ENCODE measurements at places on chromosomes 1 and 21. TPM values are rescaled to one million over a fixed set of nuclear protein-coding genes. Genes with fewer than 3 reads are reported as not detected.

- peaks cover 25% of the 10 kb centered on the region for H3K4me1 ChIP-seq
- no peaks in the 10 kb centered on the region for H3K36me3 ChIP-seq
- H3K27ac ChIP-seq, result no peak overlapping the region
- H3K4me3 ChIP-seq, result no peak overlapping the region
Observed at GRCh38 chr1:20166051-20166450, 19.8 kb upstream of the UBXN10 start.

DNA sequence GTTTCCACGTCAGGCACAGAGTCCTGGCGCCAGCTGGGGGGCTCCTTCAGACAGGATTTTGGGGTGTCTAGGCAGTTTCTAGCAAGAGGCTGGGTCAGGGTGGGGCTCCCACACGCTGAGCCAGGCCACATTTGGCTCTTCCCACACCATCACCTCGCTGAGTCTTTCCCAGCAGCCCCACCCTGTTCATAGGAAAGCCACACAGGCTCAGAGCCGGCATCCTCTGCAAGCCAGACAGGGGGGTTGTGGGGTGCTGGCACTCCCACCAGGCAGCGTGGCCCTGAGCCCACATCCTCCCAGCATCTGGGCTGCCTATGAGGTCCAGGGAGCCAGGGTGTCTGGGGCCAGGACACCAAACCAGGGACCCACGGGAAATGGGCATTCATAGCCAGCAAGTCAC lies 2.8 kb upstream of the GPR153 start:
- no peaks in the 10 kb centered on the region for H3K36me3 ChIP-seq
- H3K27ac ChIP-seq, result no peak overlapping the region
- no peak for DNase-seq
- no peaks in the 10 kb centered on the region for H3K4me1 ChIP-seq
- H3K4me3 ChIP-seq, result no peak overlapping the region

Gene TOR3A
- 14.3 TPM for total RNA-seq

DNA sequence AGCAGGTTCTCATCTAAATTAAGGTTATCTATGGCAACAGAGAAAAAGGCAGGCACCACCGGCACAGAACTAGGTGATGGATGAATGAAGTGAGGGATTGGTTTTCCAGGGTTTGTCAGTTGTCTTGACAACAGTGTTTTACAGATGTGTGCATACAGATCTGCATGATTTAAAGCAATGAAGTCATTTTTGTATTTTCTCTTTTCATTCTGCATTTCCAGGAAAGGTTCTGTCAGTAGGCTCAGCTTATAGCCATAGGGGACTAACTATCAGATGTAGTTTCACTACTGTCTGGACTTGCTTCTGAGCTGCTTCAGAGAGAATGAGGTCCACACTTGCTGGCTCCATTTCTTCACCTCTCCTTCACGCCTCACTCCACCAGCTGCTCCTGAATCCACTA lies 98.2 kb upstream of the LMO4 start:
- H3K27ac ChIP-seq, result no peak overlapping the region
- no peak for DNase-seq
- H3K36me3 ChIP-seq, result no peaks in the 10 kb centered on the region
- H3K27me3 ChIP-seq, result no peaks in the 10 kb centered on the region
- H3K4me1 ChIP-seq, result peaks cover 7% of the 10 kb centered on the region

- no peak for DNase-seq
- H3K27me3 ChIP-seq, result no peaks in the 10 kb centered on the region
- H3K36me3 ChIP-seq, result no peaks in the 10 kb centered on the region
- no peaks in the 10 kb centered on the region for H3K4me1 ChIP-seq
- H3K4me3 ChIP-seq, result no peak overlapping the region
Observed at GRCh38 chr1:215635827-215636226, 68.7 kb downstream of the KCTD3 start.

- no peak for DNase-seq
- H3K36me3 ChIP-seq, result no peaks in the 10 kb centered on the region
- no peak overlapping the region for H3K4me3 ChIP-seq
Observed at GRCh38 chr1:180630408-180631193, 1.2 kb upstream of the XPR1 start.

Gene FCAMR
- not detected for total RNA-seq

GRCh38 chr1:162029157-162029556 lies 5.5 kb upstream of the OLFML2B start:
- H3K4me3 ChIP-seq, result no peak overlapping the region
- no peak for DNase-seq
- peaks cover 15% of the 10 kb centered on the region for H3K4me1 ChIP-seq
- no peaks in the 10 kb centered on the region for H3K36me3 ChIP-seq
- H3K27me3 ChIP-seq, result no peaks in the 10 kb centered on the region

- peaks cover 27% of the 10 kb centered on the region for H3K4me1 ChIP-seq
- H3K27me3 ChIP-seq, result no peaks in the 10 kb centered on the region
- H3K27ac ChIP-seq, result no peak overlapping the region
- H3K36me3 ChIP-seq, result peaks cover 42% of the 10 kb centered on the region
Observed at GRCh38 chr1:113975211-113975895, 3.9 kb upstream of the OLFML3 start.

- no peaks in the 10 kb centered on the region for H3K4me1 ChIP-seq
- H3K27me3 ChIP-seq, result no peaks in the 10 kb centered on the region
- no peaks in the 10 kb centered on the region for H3K36me3 ChIP-seq
- no peak overlapping the region for H3K27ac ChIP-seq
- DNase-seq, result no peak
- no peak overlapping the region for H3K4me3 ChIP-seq
Observed at GRCh38 chr1:34500451-34500850, 254.4 kb upstream of the GJB5 start.
